ENCODE measurements at places on chromosomes 11 and 22. TPM values are rescaled to one million over a fixed set of nuclear protein-coding genes. Genes with fewer than 3 reads are reported as not detected.
A peak's percentile ranks its signal among the peaks of the same experiment; 100 is the strongest.

- no peak for DNase-seq
- H3K36me3 ChIP-seq, result peaks cover 65% of the 10 kb centered on the region
- no peaks in the 10 kb centered on the region for H3K27me3 ChIP-seq
- no peak overlapping the region for H3K4me3 ChIP-seq
- peaks cover 16% of the 10 kb centered on the region for H3K4me1 ChIP-seq
Measured at GRCh38 chr22:40367342-40367741, 3.1 kb upstream of the SGSM3 start.

- H3K36me3 ChIP-seq, result no peaks in the 10 kb centered on the region
- no peak for DNase-seq
- no peaks in the 10 kb centered on the region for H3K27me3 ChIP-seq
- no peaks in the 10 kb centered on the region for H3K4me1 ChIP-seq
- no peak overlapping the region for H3K27ac ChIP-seq
- no peak overlapping the region for H3K4me3 ChIP-seq
Measured at GRCh38 chr11:15841931-15842740, 514.2 kb downstream of the SOX6 start.

GRCh38 chr11:8018484-8019313 is 31.6 kb downstream of the EIF3F start:
- peaks cover 11% of the 10 kb centered on the region for H3K4me1 ChIP-seq
- peak overlapping the region; percentile 42 for H3K4me3 ChIP-seq
- peak overlapping the region; percentile 5 for H3K27ac ChIP-seq
- H3K36me3 ChIP-seq, result no peaks in the 10 kb centered on the region
- peak; percentile 75 for DNase-seq
- H3K27me3 ChIP-seq, result peaks cover 53% of the 10 kb centered on the region

GRCh38 chr22:44164031-44164430 is 16.7 kb upstream of the PARVG start:
- H3K36me3 ChIP-seq, result no peaks in the 10 kb centered on the region
- DNase-seq, result no peak
- no peaks in the 10 kb centered on the region for H3K4me1 ChIP-seq
- H3K4me3 ChIP-seq, result no peak overlapping the region

- peaks cover 3% of the 10 kb centered on the region for H3K27me3 ChIP-seq
- peak overlapping the region; percentile 53 for H3K27ac ChIP-seq
- H3K4me3 ChIP-seq, result no peak overlapping the region
- no peak for DNase-seq
- H3K4me1 ChIP-seq, result peaks cover 48% of the 10 kb centered on the region
Measured at GRCh38 chr11:36453678-36454077, 56.4 kb downstream of the TRAF6 start.

DNA sequence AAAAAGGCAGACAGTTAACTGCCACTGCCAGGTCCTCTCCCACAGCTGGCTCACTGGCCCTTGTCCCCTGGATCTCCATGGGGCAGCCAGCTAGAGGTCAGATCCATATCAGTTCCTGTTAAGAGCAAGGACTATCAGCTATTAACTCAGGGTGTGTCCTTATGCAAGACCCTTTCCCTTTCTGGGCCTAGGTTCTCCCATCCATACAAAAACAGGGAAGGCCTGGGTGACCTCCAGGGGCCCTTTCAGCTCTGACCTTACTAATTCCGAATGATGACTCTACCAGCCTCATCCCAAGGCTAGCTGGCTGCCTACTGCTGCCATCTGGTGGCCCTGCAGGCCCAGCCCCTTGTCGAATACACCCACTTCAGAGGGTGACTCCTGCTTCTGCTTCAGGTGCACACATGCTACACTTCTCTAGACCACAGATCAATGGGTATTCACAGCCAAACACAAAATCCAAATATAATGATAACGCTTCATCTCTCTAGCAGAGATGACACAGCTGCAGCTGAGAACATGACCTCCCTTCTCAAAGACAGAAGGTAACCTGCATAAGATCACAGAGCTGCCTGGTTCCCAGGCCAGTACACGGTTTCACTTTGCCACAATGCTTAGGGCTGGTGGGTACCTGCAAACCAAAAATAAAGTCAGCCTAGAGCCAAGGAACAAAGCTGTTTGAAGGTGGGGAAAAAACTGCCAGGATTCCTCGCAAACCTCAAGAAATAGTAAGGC is 34.1 kb downstream of the SERGEF start:
- H3K27ac ChIP-seq, result no peak overlapping the region
- peaks cover 13% of the 10 kb centered on the region for H3K36me3 ChIP-seq

GRCh38 chr22:39932166-39932565 is 28.0 kb upstream of the TMA7B start:
- peaks cover 46% of the 10 kb centered on the region for H3K4me1 ChIP-seq
- no peak for DNase-seq
- H3K27ac ChIP-seq, result no peak overlapping the region
- H3K27me3 ChIP-seq, result no peaks in the 10 kb centered on the region
- H3K4me3 ChIP-seq, result no peak overlapping the region

ACR gene
- not detected for total RNA-seq

MYOD1 gene
- total RNA-seq, result not detected

ABCC8 gene
- total RNA-seq, result 0.61 TPM

Data from activated CD8-positive, alpha-beta T cell treated with anti-CD3 and anti-CD28 coated beads, Interleukin-2, amount 10 ng/mL, durations not matched to agents 7 days and 5 days (primary cell).